GF-D8 (cell line): ENCODE measurements at places on chromosomes 11 and 22.

DNA sequence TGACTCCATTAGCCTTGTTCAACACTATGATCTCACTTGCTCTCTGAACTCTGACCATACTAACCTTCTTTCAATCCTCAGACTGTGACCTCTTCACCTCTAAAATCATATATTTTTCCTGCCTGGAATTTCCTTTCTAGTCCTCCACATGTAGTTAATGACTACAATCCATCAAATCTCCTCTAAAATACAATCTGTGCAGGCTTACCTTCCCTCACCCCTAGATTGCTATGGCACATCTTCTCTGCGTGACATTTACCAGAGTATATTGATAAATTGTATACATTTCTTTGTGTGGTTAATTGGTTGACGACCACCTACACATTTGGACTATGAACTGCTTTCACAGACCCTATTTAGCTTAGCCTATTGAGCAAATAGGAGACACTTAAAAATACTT is 1330.2 kb upstream of the TENM4 start:
- no peak for DNase-seq

- no peak for DNase-seq
Observed at GRCh38 chr11:125179346-125179745, 14.8 kb downstream of the PKNOX2 start.

- DNase-seq: no peak
Observed at GRCh38 chr11:123216249-123216648, 21.2 kb upstream of the CLMP start.

- DNase-seq: no peak
Observed at GRCh38 chr11:133905677-133906156, 51.1 kb downstream of the IGSF9B start.

DNA sequence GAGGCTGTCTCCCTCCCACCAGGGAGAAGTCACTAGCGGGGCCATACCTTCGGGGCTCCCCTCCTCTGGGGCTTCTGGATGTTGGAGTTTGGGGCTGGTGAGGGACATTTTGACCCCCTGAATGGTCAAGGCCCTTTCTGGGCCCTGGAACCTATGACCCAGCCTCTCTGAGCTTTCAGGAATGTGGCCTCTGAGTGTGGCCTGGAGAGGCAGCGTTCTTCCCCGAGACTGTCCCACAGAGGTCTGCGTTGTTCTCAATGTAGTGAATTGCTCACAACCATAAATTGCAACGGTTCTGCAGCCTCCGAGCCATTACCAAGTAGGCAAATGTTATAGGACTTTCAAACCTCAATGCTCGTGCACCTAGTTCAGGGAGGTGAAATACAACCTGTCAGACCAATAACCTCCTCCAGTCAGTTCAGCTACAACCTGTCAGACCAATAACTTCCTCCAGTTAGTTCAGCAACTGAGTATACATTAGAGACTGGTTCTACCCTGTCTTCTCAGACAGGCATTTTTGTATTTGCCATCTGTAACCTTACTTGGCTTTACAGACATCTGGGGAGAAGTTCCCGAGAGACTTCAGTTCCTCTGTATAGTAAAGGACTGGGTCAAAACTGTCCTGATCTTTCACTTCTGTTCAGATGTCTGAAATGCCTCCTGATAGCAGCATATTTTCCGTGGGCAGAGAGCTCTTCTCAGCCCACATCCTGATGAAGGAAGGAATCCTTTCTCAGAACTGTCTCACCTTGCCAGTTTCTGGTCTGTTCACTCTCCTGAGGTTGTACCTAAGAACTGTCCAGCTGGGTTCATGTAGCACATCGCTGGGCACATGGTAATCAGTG is 34.2 kb downstream of the MICAL2 start:
- no peak for DNase-seq

DNA sequence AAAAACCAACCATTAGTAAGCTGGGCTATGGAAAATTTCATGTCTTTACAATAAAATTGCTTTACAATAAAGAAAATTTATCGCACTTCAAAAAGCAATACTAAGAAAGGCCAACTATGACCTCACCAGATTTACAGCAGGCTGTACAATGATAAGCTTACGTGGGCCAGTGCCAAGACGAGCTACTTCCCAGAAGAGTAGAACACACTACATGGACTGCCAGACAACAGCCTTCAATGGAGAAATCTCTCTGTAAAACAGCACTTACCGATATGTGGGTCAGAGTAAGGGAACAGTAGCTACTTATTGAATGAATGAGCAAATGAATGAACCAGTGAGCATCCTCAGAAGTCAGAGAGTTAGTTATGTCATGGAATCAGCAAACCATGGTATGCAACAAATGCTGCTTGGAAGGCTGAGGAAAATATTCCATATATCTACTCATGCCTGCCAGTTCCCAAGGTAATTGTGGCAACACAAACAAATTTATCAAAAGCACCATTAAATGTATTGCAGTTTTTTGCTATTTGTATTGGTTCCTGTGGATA is 74.4 kb downstream of the SLC36A4 start:
- no peak for DNase-seq

GRCh38 chr11:15199693-15200092 is 85.0 kb downstream of the INSC start:
- no peak for DNase-seq

DNA sequence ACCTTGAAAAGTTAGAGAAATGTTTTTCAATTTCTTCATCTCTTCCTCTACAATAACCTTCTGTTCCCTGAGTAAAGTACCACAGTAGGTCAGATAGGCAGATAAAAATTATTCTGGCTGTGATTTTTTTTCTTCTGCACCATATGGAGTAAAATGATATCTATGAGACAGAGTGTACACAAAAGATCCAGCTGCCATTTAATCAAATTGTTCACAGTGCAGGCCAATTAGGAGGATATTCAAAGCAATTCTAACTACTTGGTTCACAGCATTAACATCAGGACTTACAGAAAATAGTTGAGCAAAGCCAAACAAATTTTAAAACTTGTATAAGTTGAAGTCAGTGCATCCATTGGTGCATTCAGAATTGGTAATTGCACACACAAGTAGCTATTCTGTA is 147.9 kb upstream of the LUZP2 start:
- DNase-seq: no peak

- DNase-seq: no peak
Observed at GRCh38 chr22:32204856-32205722, at the start of gene RFPL2. TSS of gene RFPL2 (minus strand) at chr22:32205073. CDS start at chr22:32202451, 2,622 bp downstream.
